SHP77 treated with DMSO at 0.1 percent for 48 hours (cell line): ENCODE measurements at places on chromosomes 2 and 18.

GRCh38 chr2:23409248-23409647 lies 24.3 kb downstream of the KLHL29 start:
- DNase-seq, result no peak

- DNase-seq, result no peak
Measured at GRCh38 chr2:129877795-129878775, 101.4 kb upstream of the RAB6C start.

- DNase-seq, result peak; percentile 5
Measured at GRCh38 chr2:37168217-37168981, 11.6 kb upstream of the EIF2AK2 start.

- no peak for DNase-seq
Measured at GRCh38 chr2:74089816-74090745, 57.6 kb downstream of the BOLA3 start.

- DNase-seq, result no peak
Measured at GRCh38 chr2:144438801-144439631, 80.9 kb downstream of the ZEB2 start.

DNA sequence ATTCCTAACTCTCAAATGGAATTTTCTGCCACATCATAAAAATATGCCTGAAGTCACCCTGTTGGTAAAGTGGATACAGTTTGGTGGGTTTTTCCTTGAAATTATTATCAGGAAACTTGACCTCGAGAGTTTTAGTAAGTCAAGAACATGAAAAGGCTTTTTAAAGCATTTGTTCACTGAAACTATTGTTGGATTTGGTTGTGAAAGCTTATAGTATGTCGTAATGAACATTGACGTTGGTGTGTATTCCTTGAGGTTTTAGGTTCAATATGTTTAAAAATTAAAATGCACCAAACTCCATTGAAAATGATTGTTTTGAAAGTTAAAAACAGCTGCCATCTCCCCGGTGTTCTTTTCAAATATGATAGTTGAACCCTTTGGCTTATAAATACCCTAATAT lies 30.8 kb downstream of the AOX1 start:
- no peak for DNase-seq

- no peak for DNase-seq
Measured at GRCh38 chr2:108304975-108305374, 16.3 kb downstream of the SULT1C2 start.

DNA sequence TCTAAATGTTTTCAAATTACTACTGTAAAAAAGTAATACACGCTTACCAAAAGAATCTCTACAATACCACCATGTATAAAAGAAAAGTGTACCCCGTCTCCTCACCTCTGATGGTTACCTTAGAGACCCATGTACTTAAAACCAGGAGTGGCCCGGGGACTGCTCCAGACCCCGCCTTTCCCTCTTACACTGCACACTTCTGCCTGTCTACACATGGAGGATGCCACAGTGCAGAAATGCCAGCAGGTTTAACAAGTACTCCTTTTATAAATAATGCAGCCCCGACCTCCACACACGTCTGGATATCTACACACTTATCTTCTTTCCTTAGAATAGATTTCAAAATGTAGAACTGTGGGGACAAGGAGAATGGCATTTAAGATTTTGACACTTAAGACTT lies 5.3 kb downstream of the HDAC4 start:
- no peak for DNase-seq

DNA sequence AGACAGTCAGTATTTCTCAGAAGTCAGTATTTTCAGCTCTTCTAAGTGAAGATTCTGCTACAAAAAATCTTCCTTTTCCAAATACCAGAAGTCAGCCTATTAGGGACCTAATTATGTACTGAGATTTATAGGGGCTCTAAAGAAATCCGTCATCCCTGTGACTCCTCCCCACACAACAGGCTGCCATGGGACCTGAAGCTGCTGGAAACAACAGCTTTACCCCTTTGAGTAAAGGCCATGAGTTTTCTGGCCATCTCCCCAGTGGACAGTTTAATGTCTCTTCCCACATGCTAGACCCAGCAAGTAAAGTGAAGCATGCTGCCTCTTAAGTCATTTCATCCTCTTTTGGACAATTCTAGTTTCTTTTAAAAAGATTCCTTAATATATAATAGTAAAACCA lies 255.7 kb upstream of the ACVR2A start:
- DNase-seq, result no peak

DNA sequence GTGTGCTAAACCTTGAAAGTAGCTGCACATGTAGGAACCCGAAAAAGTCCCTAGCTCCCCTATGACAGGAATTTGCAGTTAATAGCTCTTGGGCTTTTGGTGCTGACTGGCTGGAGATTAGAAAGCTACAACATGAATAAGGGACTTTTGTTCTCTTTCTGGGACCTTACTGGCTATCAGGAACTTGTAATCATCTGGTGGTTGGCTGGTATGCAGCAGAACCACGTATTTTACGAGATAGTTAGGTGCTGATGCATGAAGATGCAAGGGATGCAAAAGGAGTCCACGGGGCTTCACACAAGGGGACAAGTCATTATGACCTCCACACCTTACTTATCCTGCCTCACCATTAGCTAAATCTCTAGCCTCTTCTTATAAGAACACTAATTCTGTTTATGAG lies 190.2 kb upstream of the NRXN1 start:
- DNase-seq, result no peak

DNA sequence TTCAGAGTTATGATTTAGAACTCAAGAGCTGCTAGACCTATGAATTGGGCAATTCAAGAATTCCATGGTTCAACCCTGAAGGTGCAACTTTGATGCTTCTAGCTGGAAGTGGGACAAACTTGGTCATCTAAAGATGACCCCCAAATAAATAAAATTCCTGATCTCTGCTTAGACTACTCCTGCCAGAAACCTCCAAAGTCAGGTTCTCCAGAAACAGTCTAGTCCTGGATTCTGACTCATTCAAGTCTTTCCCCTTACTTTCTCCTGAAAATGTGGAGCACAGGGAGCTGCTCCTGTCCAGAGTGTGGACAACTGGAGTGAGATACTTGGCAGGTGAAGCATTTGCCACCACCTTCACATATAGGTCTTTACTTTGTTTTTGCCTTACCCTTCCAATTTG lies 557.7 kb upstream of the TNP1 start:
- no peak for DNase-seq

DNA sequence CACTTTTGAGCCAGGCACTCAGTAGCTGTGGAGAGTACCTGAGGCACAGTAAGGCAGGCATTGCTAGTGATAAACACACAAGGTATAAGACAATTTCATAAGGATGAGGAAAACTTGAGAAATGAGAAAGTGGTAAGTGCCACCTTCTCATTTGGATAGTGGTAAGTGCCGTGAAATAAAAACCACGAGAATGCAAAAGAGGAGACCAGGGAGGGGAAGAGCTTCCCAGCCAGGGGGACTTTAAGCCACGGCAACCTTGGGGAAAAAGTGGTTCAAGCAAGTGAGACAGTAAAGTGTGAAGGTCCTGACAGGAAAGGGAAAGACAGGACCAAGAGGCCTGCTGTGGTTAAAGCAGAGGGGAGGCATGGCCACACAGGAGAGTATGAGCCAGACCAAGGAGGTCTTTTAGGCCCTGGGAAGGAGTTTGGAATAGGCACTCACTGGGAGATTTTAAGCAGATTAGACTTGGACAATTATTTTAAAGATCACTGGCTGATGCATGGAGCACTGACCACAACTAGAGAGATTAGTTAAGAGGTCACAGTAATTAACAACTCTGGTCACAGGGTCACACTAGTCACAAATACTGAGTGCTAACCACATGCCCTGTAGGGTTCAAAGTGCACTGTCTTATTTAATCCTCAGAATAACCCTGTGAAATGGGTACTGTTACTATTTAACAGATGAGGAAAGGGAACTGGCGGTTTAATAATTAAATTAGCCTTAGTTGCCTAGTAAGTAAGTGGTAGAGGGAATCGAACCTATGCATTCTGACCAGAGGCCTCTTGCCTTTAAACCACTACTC lies 50.1 kb downstream of the THOC1 start:
- no peak for DNase-seq

DNA sequence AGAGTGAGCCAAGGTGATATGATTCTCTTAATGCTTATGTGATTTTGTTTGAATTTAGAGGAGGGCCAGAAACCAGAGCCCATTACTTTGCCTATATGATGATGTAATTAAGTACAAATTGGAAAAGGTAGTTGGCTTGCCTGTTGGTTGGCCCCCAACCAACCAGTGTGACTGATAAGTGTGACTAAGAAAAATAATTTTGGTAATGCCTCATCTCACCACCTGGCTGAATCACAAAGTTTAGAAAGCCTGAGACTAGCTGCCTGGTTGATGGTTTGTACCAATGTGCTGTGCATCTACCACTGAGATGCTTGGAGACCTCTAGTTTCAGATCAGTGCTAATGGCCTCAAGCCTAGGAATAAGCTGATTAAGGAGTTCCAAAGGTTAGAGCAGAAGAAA lies 338.7 kb downstream of the CDH2 start:
- DNase-seq, result no peak
